ENCODE measurements at places on chromosomes 1 and 21.

DNA sequence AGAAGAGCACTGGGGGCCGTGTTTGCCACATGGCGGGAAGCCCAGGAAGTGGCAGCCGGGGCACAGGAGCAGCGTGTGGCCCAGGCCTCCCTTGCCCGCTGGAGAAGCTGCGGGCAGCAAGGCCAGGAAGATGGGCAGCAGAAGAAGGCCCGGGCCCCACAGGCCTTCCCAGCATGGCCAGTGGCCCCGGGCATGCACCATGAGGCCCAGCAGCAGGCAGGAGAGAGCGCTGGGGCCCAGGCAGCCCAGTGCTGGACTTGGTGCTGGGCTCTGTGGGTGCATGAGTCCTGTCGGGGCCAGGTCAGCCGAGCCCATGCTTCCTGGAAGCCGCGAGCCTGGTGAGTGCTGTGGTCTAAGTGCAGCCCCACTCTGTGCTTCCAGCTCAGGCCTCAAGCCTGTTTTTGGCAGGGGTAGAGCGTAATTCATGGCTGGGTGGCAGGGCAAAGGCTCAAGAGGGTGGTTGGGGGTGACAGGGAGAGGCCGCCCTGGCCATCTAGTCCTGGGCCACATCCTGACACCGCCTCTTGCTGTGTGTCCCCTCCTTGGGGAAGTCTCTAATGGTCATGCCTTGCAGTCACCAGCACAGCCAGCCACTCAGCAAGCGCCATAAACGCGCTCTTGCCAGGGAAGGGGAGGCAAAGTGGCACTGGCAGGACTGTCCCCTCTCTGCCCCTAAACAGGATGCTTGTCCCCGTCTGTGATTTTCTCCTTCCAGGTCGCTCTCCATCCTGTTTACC is 21.3 kb downstream of the MTHFR start:
- no peak for DNase-seq

DNA sequence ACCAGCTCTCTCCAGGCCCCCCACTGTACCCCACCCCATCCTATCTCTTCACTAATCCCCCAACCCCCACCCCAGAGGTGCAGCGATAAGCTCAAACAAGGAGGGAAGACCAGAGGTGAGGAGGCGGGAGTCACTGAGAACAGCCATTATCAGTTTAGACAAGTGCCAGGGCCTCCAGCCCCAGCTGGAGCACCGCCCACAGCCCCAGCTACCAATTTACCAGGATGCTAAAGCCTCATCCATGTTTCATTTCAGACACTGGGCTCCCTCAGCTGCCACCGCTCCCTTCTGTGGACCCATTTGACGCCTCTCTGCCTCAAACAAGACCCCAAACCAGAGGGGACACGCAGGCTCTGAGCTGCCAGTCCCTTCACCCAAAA is 80.6 kb downstream of the DISP3 start:
- DNase-seq, result no peak

- no peak for DNase-seq
These were observed 2.9 kb upstream of the NFASC start for GRCh38 chr1:204867666-204868339.

DNA sequence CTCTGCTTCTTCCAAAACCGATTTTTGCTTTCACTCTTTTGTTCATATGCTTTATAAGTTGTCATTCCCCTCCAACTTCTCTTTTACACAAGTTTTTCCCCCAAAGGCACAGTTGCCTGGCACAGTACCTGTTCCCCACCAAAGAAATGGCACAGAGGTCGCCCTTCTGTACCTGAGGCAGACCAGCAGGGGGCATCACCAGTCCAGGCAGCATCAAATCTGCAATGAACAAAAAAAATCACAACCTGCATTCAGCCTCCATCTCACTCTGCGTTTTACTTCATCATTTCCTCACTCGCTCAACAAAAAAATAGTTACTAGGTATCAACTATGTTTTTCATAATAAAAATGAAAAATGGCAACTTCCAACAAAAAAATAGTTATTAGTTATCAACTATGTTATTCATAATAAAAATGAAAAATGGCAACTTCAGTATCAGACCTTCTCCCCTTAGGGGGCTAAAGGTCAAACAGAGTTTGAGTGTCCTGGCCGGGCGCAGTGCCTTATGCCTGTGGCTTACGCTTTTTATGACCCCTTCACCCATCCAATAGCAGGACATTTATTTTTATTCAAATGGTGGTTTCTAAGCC is 4.1 kb downstream of the EIF2D start:
- DNase-seq, result peak; percentile 52

- DNase-seq, result no peak
These were observed 33.7 kb upstream of the IFI44L start for GRCh38 chr1:78586572-78586971.

DNA sequence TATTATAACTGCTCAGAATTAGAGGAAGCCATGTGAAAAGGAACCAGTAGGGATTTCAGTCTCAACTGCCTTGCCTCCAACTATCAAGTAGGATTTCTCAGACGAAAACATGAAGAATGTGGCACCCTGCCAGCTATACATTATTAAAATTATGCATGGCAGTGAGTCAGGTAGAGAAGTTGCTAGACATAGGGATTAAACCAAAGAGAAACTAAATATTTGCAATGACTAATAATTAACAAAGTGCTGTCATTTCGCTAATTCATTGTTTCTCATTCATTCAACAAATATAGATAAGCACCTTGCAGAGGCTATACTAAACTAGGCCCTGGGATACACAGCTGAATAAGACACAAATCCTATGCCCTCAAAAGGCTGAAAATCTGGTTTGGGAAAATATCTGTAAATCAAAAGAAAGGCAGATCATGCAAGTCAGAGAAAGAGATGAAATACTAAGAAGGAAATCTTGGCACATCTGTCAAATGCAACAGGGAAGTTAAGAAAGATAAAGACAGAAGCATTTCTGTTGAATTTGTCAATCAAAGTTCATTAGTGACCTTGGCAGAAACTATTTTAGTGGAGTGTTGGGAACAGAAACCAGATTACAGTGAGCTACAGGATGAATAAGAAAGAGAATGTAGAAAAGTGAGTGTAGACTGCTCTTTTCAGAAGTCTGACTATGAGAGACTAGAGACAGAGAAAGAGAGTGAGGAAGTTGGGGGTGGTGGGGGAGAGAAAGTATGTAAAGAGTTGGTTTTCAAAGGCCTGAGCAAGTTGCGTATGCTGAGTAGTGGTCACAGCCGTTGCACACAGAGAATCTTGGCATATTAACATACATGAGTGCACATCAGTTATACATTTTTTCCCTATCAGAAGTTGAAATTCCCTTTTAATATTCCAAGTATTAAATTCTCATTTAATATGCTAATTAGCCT is 14.7 kb upstream of the NBPF11 start:
- DNase-seq, result peak; percentile 7

GRCh38 chr1:160746836-160747500 is 7.9 kb downstream of the SLAMF7 start:
- no peak for DNase-seq

- DNase-seq, result no peak
These were observed 3.7 kb downstream of the PTPN14 start for GRCh38 chr1:214547747-214548146.

- no peak for DNase-seq
These were observed 24.7 kb upstream of the RWDD3 start for GRCh38 chr1:95209291-95209690.

GRCh38 chr1:207152792-207153468 is 48.9 kb downstream of the C4BPA start:
- DNase-seq, result no peak

GRCh38 chr21:31875496-31876015 is 2.7 kb downstream of the HUNK start:
- DNase-seq, result no peak

DNA sequence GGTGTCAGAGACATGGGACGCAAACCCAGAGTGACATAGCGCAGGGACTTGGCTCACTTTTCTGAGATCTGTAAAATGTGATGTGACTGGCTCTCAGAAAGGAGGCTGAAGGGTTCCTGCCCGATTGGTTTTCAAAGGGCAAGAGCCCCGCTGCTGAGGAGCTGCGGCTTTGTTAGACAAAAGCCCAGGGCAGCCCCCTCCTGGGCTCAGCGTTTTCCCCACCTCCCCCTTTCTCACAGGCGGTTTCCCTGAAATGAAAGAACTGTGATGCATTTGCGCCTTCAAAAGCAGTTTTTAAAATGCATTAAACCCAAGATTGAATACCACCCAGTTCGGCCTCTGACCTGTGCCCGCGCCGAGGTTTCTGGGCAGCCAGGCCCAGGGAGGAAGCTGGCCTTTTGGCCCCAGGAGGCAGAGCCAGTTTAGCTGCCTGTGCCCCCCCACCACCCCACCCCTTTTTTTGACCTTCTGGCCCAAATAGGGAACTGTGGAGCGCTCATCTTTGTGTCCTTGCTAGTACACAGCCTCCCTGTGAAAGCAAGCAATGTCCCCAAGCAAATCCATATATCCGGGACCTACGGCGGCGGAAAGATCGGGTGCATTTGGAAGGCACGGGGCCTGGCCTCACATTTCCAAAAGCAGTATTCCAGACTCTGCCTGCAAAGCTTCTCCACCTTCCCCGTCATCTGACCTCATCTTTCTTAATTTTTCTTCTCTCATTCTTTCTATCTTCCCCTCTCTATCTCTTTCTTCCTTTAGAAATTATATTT is 28.6 kb downstream of the CD247 start:
- DNase-seq, result no peak

DNA sequence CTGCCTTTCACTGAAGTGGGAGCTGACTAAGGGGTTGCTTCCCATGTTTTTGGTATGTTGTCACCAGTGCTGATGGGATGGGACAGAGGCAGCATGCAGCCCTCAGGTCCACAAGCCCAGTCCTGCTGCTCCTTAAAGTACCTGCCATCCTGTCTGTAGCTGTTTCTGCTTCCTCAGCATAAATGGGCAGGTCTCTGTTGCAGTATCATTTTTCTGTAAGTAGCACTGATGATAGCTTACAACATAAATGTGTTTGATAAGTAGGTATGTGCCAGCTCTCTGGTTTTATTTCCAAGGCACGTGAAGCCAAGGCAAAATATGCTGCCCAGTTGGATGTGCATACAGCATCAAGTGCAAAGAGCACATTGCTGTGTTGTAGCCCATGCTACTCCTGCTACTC is 173.0 kb downstream of the VPS13D start:
- no peak for DNase-seq

DNA sequence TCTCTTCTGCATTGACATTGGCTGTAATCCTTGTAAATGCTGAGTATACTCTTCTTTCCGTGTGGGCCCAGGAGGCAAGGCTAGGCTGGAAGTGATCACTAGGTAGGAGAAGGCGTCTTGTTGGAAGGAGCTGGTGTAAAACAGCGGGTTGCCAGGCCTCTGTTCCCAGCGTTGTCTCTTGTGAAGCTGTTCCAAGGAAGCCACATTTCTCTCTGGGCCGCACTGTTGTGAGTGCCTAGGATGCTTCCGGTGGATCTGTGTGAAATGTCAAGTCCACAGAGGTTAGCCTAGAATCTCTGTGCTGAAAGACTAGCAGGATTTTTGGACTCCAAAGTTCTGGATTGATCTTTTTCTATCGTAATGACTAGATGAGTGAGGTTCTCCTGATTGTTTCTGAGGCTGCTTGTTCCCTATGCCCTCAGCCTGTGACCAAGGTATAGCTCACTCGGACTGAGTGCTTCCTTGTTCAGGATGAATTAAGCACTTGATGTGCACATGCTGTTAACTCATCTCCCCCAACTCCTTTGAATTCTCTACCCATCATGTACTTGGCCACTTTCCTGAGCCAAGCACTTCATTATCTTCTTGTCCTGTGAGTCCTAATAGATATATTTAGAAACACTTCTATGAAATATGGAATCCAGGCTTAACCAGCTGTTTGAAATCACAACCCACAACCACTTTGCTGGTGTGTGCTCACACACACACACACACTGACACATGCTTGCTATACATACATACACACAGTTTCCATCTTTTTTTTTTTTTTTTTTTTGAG is 63.3 kb downstream of the PBX1 start:
- DNase-seq, result no peak

- no peak for DNase-seq
These were observed 553.3 kb upstream of the USP24 start for GRCh38 chr1:55768327-55768952.

DNA sequence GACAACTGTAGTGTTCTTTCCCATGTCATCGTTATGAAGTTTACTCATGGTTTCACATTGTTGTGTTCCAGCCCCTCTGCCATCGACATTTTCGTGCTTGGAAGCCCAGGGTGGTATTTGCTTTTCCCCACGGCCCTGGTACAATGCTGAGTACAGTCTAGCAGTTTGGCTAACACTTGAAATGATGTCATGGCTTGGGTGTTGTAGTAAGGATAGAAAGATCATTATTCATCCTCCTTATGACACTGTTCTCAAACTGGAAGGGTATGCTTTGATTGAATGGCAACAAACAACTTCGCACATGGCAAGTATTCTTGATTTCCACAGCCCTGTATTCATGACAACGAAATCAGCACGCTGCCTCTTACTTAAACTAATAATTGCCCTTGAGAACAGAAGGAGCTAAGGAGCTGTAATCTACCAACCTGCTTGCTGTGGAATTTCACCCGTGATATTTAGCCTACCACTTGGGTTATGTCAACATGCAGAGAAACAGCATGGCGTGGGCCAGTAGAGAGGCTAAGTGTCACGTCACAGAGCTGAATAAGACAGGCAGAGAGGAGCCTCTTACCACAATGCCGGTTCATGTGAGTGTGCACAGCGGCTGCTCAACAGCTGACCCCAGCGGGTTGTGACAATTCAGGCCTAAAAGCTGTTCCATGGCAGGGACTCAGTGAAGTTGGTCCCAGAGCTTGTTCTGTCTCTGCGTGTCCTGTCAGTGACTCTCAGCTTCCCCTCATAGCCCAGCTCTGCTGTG is 73.9 kb downstream of the KCNJ6 start:
- DNase-seq, result no peak

DNA sequence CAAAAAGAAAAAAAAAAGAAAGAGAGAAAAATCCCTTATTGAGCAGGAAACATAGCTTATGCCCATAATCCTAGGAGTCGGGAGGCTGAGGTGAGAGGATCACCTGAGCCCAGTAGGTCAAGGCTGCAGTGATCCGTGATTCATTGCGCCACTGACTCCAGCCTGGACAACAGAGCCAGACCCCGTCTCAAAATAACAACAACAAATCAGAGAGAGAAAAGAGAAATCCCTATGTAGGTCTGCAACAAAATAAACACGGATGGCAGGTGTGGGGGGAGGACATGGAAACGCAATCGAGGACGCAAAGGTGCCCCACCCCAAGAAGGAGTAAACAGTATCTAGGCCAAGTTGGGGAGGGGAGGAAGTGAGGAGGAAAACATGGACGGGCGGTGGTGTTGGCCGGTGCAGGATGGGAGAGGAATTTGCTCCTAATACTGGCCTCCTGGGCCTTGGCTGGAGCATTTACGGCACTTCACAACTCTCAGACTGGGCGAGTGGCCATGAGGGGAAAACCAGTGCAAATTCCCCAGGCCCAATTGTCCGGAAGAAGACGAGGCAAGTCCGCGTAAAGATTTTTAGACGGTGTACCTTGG is 609 bp upstream of the CHTOP start:
- DNase-seq, result no peak

DNA sequence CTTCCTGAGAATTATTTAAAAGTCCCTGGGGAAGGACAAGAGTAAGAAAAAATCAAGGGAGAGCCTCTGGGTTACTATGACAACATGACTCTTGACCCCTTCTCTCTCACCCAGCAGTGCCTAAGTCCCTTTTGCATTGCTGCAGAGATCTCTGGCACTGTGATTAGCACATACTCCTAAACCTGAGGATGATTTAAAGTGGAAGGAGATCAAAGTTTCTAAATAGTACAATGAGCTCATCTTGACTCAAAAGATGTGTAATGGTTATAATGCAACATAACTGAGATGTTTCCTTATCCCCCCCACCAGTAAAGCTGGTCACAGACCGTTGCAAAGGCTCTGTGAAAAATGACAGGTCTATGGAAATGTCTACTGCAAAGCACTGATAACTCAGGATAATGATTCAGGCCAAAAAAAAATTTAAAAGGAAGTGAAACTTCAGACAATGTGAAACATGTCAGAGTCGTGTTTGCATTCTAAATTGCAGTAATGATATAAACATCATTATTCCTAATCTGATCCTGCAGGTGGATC is 519.2 kb downstream of the KIF26B start:
- no peak for DNase-seq
